Stimulated activated CD4-positive, alpha-beta T cell treated with anti-CD3 and anti-CD28 coated beads, Interleukin-2, amount 100 ng/mL, for 24 hours (primary cell): ENCODE measurements at places on chromosomes 16 and 17.
A peak's percentile ranks its signal among the peaks of the same experiment; 100 is the strongest.

DNA sequence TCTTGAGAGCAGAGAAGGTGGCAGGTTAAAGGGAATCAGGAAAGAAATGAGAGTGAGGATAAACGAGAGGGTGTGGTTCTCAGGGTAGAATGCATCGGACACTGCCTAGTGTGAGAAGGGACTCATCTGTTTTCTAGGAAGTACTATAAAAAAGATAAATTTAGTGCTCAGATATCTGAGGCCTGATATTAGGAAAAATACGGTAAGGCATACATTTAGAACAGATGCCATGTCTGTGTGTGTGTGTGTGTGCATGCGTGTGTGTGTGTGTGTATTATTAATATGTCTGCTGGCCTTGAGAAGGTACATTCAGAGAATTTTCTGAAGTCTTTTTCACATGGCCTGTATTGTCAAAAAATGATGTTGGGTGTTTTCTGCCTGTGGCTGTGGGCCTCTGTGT, 414.8 kb downstream of the MAF start:
- DNase-seq = no peak

DNA sequence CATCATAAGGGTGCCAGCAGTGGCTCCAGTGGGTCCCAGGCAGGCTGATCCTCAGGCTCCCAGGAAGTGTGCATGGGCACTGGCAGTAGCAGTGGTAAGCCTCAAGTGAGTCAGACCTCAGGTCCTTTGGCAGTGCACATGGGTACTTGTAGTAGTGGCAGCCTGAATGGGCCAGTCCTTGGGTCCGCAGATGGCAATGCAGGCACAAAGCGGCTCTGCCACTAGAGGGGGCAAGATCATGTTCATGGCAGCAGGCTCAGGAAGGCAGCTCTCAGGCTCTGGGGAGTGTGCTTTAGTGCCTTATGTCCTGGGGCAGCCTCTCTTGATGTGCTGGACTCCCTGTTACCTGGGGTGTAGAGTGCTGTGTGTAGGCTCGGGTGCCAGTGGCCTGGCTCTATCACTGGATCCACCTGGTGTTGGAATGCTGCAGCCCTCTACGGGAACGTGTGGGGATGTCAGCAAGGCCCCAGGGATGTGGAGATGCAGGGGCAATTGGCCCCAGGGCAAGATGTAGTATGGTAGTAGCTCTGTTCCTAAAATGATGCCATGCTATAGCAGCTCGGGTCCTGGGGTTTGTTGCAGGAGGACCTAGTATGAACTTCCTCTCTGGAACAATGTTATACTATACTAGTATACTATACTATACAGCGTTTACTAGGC, 11.0 kb downstream of the ACSM3 start:
- peak; percentile 69 for DNase-seq

DNA sequence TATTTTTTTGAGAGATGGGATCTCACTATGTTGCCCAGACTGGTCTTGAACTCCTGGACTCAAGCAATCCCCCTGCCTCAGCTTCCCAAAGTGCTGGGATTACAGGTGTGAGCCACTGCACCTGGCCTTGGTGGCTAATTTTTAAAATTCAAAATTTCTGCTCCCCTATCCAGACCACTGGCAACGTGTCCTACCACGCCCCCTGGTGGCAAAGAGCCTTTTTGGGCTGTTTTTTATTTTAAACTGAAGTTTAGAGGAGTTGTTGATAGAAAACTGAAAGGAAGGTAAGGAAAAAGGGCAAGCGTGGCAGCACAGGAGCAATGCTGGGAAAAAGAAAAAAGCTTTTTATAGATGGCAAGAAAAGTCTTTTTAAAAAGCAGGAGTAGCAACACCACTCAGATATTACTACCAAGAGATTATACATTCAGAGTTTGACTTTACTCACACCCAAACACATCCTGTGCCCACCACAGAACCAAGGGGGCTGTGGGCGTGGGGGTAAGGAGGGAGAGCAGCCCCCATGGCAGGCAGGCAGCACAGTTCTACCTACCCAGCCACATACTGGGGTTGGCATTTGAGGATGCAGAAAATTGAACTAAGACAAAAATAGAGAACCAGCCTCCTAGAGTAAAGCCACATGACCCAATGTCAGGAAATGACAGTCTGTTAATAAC, 4.2 kb upstream of the MXRA7 start:
- DNase-seq = peak; percentile 88

GRCh38 chr16:85246473-85246872, 134.2 kb upstream of the CIBAR2 start:
- DNase-seq = no peak

DNA sequence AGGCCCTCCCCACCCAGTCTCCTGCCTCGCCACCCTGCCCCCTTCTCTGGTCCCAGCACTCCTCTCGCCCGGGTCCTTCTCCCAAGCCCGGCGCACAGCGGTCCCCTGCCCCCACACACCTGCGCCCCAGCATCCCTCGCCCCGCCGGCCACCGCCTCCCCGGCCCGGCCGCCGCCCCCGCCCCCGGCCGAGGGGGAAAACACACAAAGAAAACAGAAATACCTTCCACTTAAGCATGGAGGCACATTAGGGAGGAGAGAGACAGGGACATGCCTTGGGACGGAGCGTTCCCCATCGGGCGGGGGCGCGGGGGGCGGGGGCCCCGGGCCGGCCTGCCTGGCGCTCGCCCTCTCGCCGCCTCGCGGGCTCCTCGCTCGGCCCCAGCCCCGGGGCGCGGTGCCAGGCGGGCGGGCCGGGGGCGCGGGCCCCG, 326 bp downstream of the SRCIN1 start:
- DNase-seq = no peak

GRCh38 chr17:1473841-1474240, 17.8 kb upstream of the CRK start:
- DNase-seq = no peak

DNA sequence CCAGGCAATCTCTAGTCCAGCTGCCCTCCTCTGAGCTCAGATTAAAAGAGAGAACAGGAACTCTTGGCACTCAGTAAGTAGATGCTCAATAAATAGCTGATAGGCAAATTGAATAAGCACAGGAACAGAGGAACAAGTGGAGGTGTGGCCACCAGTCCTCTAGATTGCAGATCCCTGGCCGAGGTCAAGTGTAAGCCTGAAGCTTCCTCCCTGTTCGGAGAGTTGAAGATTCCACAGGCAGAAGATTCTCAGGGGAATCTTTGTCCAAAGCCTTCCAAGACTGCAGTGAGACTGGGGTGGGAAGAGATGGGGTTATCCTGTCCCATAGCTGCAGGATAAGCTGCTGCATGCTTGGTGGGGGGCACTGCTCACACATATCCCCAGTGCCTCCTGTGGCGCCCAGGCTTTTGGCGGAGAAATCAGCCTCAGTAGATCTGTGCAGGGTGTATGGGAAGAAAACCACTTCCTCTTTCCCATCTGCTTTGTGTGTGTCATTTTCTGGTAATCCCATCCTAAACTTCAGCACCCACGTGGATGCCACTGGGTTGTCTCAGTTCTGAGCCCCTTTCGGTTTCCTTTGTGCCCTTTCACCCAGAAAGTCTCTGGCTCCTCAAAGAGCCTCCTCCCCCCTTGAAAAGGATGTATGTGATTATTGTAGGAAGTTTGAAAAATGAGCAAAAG, 12.1 kb downstream of the CD300A start:
- peak; percentile 38 for DNase-seq
